ENCODE measurements at places on chromosomes 2 and 18. TPM values are rescaled to one million over a fixed set of nuclear protein-coding genes. Genes with fewer than 3 reads are reported as not detected.

GRCh38 chr2:186523791-186524190 is 37.7 kb downstream of the ZC3H15 start:
- H3K4me3 ChIP-seq, result no peak overlapping the region
- H3K27me3 ChIP-seq, result no peaks in the 10 kb centered on the region
- H3K27ac ChIP-seq, result no peak overlapping the region
- DNase-seq, result no peak

The COL4A3 gene
- not detected for polyA plus RNA-seq

DNA sequence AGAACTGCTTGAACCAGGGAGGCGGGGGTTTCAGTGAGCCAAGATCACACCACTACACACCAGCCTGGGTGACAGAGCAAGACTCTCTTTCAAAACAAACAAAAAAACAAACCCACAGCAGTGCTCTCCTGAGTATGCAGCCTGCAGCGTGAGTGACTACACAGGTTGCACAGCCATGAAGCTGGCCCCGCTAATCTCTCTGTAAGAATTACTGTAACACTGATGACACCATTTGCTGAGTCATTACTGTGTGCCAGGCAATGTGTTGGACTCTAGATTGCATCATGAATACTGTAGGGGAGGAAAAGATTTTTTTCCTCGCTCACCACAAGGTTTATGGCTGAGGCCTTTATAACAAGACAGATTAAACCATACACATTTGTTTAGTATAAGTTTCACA is 118.6 kb upstream of the ATP8B1 start:
- H3K4me3 ChIP-seq, result no peak overlapping the region
- no peak overlapping the region for H3K27ac ChIP-seq
- peaks cover 5% of the 10 kb centered on the region for H3K4me1 ChIP-seq
- no peaks in the 10 kb centered on the region for H3K36me3 ChIP-seq
- H3K27me3 ChIP-seq, result 0 out of 2 replicates have a peak, but pooled peaks cover 2% of the 10 kb centered on the region

DNA sequence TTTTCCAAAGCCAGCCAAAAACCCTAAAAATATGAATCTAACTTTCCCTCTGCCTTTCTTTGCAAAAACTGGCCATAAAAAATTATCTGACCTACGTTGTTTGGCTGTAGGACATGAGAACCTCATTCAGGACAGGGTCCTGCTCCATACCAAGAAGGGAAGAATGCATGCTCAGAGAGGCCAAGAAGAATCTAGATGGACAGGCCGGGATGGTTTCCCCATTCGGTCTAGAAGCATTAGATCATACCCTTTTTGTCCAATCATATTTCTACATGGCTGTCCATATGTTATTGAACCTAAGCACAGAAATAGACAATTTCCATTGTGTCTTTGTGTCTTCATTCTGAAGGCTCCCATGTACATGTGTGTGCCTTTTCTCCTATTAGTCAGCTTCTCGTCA is 2120.4 kb upstream of the PIK3C3 start:
- no peaks in the 10 kb centered on the region for H3K4me1 ChIP-seq
- no peaks in the 10 kb centered on the region for H3K36me3 ChIP-seq
- no peaks in the 10 kb centered on the region for H3K27me3 ChIP-seq
- no peak overlapping the region for H3K4me3 ChIP-seq

- DNase-seq, result no peak
- H3K4me3 ChIP-seq, result no peak overlapping the region
- H3K4me1 ChIP-seq, result no peaks in the 10 kb centered on the region
- peaks cover 32% of the 10 kb centered on the region for H3K27me3 ChIP-seq
- H3K36me3 ChIP-seq, result no peaks in the 10 kb centered on the region
Measured at GRCh38 chr2:176063958-176064357, 19.8 kb downstream of the EVX2 start.

GRCh38 chr2:209426432-209426831 is 2.6 kb downstream of the MAP2 start:
- no peak overlapping the region for H3K4me3 ChIP-seq
- no peak for DNase-seq
- H3K27ac ChIP-seq, result no peak overlapping the region
- H3K27me3 ChIP-seq, result no peaks in the 10 kb centered on the region
- no peaks in the 10 kb centered on the region for H3K36me3 ChIP-seq

GRCh38 chr2:7061921-7062320 is 144.7 kb downstream of the RNF144A start:
- H3K27ac ChIP-seq, result no peak overlapping the region
- H3K4me3 ChIP-seq, result no peak overlapping the region
- no peaks in the 10 kb centered on the region for H3K27me3 ChIP-seq
- DNase-seq, result no peak
- H3K4me1 ChIP-seq, result no peaks in the 10 kb centered on the region

The ERICH2 gene
- not detected for polyA plus RNA-seq

- no peak overlapping the region for H3K27ac ChIP-seq
- H3K4me1 ChIP-seq, result no peaks in the 10 kb centered on the region
- H3K36me3 ChIP-seq, result no peaks in the 10 kb centered on the region
- no peak overlapping the region for H3K4me3 ChIP-seq
Measured at GRCh38 chr2:236571145-236571544, 1.5 kb downstream of the ACKR3 start.

- no peak overlapping the region for H3K27ac ChIP-seq
- H3K36me3 ChIP-seq, result no peaks in the 10 kb centered on the region
- no peaks in the 10 kb centered on the region for H3K4me1 ChIP-seq
- H3K27me3 ChIP-seq, result peaks cover 2% of the 10 kb centered on the region
Measured at GRCh38 chr2:176521878-176522670, 252.8 kb downstream of the MTX2 start.

DNA sequence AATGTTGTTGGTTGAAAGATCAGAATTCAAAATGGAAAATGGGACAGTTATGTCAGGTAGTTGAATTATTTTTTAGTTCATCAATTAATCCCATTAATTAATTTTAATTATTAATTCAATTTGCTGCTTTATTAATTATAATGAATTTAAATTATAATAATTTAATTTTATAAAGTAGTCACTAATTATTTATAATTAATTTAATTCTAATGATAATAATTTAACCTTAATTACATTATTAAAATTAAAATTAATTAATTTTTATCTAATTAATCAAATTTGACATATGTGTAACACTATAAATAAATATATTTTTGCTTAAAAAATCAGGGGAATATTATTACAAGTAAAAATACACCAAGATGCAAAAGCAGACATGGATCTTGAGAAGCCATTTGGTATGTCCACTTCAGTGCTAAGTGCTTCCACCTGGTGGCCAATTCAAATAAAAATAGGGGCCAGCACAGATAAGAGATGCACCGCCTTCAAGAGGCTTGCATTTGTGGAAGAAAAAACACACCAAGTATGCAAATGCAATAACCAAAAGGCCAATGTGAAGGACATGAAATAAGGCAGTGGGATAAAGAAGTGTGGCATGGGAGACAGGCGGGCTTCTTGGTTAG is 73.2 kb downstream of the MBP start:
- H3K4me1 ChIP-seq, result peaks cover 27% of the 10 kb centered on the region
- peak; percentile 76 for DNase-seq
- H3K27ac ChIP-seq, result no peak overlapping the region

GRCh38 chr18:24015639-24016631 is 1.4 kb downstream of the TTC39C start:
- H3K27me3 ChIP-seq, result 0 out of 2 replicates have a peak, but pooled peaks cover 2% of the 10 kb centered on the region
- H3K4me1 ChIP-seq, result peaks cover 4% of the 10 kb centered on the region
- DNase-seq, result no peak
- peak overlapping the region; percentile 88 for H3K27ac ChIP-seq

The CDH2 gene
- polyA plus RNA-seq, result 53.3 TPM

- H3K4me1 ChIP-seq, result peaks cover 9% of the 10 kb centered on the region
- no peaks in the 10 kb centered on the region for H3K27me3 ChIP-seq
- no peak overlapping the region for H3K27ac ChIP-seq
- H3K4me3 ChIP-seq, result no peak overlapping the region
Measured at GRCh38 chr2:62460175-62460574, 45.8 kb downstream of the TMEM17 start.

- H3K27me3 ChIP-seq, result no peaks in the 10 kb centered on the region
- DNase-seq, result no peak
- no peak overlapping the region for H3K27ac ChIP-seq
- H3K4me1 ChIP-seq, result peaks cover 6% of the 10 kb centered on the region
- H3K4me3 ChIP-seq, result no peak overlapping the region
Measured at GRCh38 chr2:215368493-215368809, 56.6 kb downstream of the ATIC start.

- H3K4me1 ChIP-seq, result no peaks in the 10 kb centered on the region
- H3K27ac ChIP-seq, result no peak overlapping the region
- no peak for DNase-seq
- H3K4me3 ChIP-seq, result no peak overlapping the region
- no peaks in the 10 kb centered on the region for H3K36me3 ChIP-seq
Measured at GRCh38 chr2:60649721-60650120, 96.3 kb upstream of the BCL11A start.

DNA sequence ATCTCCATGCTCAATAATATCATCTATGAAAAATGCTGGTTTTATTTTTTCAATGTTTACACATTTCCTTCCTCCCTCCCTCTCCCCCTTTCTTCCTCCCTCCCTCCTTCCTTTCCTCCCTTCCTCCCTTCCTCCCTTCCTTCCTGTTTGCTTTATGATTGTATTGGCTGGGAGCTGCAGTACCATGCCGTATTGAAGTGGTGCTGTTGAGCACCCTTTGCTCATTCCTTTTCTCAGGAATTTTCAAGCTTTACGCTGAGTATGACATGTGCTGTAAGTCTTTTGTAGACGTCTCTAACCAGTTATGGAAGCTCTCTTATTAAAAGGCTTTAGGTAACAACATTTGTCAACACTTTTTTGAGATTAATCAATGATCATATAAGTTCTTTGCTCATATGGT is 100.4 kb downstream of the SNTG2 start:
- DNase-seq, result peak; percentile 37
- H3K4me1 ChIP-seq, result peaks cover 16% of the 10 kb centered on the region
- H3K4me3 ChIP-seq, result no peak overlapping the region
- no peaks in the 10 kb centered on the region for H3K36me3 ChIP-seq

DNA sequence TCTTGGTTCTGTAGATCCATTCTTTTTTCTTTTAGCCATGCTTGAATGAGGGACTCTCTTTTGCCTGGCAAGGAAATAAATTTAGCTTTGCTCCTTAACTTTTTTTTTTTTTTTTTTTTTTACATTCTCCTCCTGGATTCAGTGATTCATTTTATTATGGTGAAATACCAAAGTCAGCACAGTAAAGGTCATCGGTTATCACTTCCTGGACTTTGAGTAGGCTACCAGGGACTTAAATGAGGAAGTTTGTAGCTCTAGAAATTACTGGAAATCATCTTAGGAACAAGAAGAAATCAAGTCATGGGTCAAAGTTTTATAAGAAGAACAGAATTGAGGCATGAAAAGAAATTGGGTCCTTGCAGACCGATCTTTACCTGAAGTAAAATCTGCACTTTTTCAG is 75.0 kb downstream of the SOCS6 start:
- no peaks in the 10 kb centered on the region for H3K27me3 ChIP-seq
- H3K4me3 ChIP-seq, result no peak overlapping the region
- H3K27ac ChIP-seq, result no peak overlapping the region
- peaks cover 11% of the 10 kb centered on the region for H3K4me1 ChIP-seq

DNA sequence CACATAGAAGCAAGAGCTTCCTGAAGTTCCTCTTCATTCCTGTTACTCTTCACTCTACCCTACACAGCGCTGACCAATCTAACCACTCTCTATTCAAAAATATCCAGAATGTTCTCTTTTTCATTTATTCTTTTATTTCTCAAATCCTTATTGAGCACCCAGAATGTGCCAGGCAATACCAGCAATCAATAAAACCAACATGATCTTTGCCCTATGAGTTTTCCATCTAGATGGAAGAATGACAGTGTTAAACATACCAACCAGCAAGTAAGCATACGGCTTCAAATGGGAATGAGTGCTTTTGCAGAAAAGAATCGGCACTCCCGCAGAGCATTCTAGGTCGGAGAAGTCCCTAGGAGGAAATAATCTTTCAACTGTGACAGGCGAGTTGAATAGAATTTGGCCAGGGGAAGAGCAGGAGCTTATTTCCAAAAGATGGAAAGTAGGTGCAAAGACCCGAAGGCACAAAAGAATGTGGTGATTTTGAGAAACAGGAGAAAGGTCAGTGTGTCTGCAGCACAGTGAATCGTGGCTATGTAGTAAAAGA is 217.8 kb upstream of the MEIS1 start:
- H3K4me3 ChIP-seq, result no peak overlapping the region
- H3K27ac ChIP-seq, result no peak overlapping the region
- H3K4me1 ChIP-seq, result no peaks in the 10 kb centered on the region

DNA sequence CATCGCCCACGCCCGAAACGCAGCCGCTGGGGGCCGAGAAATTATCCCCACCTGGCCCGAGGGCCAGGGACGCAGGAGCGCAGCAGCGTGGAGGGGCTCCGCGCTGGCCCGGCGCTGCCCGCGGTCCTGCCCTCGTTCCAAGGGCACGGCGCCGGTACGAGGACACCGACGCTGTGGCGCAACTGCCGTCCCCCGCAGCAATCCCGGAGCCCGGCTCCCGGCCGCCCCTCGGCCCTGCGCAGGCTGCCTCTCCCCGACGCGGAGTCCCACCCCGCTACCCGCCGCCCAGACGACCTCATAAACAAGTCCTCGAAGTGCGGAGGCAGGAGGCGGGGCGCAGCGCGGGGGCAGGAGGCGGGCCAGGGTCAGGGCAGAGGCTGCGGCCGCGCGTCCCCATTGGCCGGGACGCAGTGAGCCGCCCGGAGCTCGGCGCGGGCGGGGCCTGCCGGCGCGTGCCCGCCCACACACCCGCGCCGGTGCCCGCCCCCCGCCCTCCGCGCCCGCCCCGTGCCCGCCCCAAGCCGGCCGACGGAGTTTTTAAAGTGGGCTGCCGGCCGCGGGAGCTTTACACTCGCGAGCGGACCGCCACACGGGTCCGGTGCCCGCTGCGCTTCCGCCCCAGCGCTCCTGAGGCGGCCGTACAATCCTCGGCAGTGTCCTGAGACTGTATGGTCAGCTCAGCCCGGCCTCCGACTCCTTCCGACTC is at the start of gene EPAS1:
EPAS1 (plus strand) TSS at position 568 of the 706 bp plus-strand sequence. CDS start 505 bp downstream, outside the sequence.
- H3K4me3 ChIP-seq, result peak within 1 kb of the TSS; percentile 87
- no peaks in the 10 kb centered on the region for H3K36me3 ChIP-seq
- peak; percentile 76 for DNase-seq
- H3K27me3 ChIP-seq, result no peaks in the 10 kb centered on the region
- peaks cover 7% of the 10 kb centered on the region for H3K4me1 ChIP-seq
- H3K27ac ChIP-seq, result peak within 1 kb of the TSS; percentile 82

- no peak overlapping the region for H3K4me3 ChIP-seq
- H3K27ac ChIP-seq, result no peak overlapping the region
- no peak for DNase-seq
- no peaks in the 10 kb centered on the region for H3K36me3 ChIP-seq
Measured at GRCh38 chr2:49801898-49802450, 647.7 kb upstream of the FSHR start.

The HOXD13 gene
- polyA plus RNA-seq, result not detected

The TTN gene
- 0.02 TPM for polyA plus RNA-seq

GRCh38 chr2:60676706-60677330 is 79.2 kb upstream of the PAPOLG start:
- no peak overlapping the region for H3K27ac ChIP-seq
- no peaks in the 10 kb centered on the region for H3K4me1 ChIP-seq
- H3K27me3 ChIP-seq, result peaks cover 7% of the 10 kb centered on the region
- H3K4me3 ChIP-seq, result no peak overlapping the region

DNA sequence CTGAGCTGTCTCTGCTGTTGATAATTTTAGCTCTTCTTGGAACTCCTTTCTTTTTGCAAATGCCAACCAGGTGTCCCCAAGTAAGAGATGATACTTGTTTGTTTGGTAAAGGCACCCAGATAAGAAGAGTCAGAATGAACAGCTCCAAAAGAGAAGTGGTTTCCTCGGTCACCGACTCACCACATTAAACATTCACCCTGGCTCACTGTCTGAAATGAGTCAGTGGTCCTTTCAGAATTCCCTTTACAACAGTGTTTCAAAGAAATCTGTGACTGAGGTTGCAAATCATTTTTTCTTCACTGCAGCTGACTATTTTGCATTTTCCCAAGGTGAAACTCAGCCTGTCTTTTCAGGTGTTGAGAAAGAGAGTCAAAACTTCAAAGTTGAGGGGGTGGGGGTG is 16.2 kb upstream of the CXCR4 start:
- no peak for DNase-seq
- H3K4me3 ChIP-seq, result no peak overlapping the region
- H3K27me3 ChIP-seq, result no peaks in the 10 kb centered on the region
- H3K27ac ChIP-seq, result no peak overlapping the region

The ACMSD gene
- not detected for polyA plus RNA-seq

All from IMR-90 (cell line).